ENCODE measurements at places on chromosomes 1 and 21.

- no peak for DNase-seq
These were observed 80.5 kb downstream of the HSF2BP start for GRCh38 chr21:43578677-43579303.

GRCh38 chr1:41658431-41659158 lies 174.1 kb upstream of the EDN2 start:
- no peak for DNase-seq

GRCh38 chr1:89451011-89451410 lies 73.6 kb upstream of the LRRC8B start:
- peak; percentile 38 for DNase-seq

GRCh38 chr1:231903586-231904081 lies 277.0 kb downstream of the DISC1 start:
- no peak for DNase-seq

DNA sequence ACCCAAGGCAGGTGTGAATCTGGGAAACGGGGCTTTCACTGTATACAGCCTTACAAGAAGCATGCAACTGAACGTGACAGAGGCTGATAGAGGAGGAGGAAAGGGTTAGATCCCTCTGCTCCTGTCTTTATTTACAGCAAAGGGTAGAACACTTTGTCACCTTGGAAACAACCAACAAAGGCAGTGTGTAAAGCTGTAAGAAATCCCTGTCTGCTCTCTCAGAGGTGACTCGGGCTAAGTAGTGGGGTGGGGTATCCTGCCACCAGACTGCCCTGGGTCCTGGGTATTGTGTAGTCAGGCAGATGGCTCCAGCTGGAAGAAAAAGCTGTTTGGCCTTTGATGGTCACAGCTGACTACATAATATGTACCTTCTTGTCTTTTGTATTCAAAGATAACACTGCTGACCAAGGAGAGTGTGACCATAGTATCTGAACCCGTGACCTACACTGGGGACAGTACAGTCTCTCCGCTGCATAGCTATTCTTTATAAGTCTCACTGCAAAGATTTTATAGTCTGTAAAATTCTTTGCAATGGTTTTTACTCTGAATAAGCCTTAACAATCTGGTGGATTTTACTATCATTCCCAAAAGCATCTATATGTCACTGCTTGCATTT lies 22.1 kb upstream of the POU2F1 start:
- no peak for DNase-seq

DNA sequence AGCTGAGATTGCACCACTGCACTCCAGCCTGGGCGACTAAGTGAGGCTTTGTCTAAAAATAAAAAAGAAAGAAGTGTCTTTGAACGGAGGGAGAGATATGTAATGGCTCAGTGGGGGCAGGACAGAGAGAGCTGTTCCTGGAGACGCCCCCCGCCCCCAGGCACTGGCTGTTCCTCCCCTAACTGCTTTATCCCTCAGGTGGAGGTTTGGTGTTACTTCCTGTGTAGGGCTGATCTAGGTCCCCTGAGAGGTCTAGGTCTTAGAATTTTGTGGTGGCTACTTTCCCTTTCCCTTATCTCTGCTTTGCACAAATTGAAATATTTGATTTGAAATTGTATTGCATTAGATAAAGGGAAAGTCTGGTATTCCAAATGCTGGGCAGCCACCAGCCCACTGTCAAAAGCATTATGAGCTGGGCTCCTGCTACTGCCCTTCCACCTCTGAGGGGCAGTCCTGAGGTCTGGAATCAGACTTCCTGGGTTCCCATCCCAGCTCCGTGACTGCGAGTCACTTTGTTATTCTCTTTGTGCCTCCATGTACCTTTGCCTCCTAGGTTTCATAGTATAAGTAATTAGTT lies 134.8 kb upstream of the KIF26B start:
- DNase-seq, result no peak

DNA sequence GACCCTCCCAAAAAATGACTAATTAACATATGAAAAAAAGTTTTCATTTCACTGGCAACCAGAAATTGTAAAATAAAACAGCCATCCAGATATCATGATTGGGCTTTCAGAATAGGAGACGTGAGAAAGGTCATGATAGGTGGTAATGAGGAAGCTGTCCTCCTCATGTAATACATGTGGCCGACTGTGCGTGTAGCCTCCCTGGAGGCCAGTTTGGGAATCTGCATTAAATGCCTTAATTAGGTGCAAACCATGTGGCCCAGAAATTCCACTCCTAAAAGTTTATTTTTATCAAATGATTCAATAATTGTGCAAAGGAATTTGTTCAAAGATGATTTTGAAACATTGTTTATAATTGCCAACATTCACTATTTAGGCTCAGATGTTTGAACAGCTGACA lies 127.6 kb upstream of the C1orf105 start:
- no peak for DNase-seq

DNA sequence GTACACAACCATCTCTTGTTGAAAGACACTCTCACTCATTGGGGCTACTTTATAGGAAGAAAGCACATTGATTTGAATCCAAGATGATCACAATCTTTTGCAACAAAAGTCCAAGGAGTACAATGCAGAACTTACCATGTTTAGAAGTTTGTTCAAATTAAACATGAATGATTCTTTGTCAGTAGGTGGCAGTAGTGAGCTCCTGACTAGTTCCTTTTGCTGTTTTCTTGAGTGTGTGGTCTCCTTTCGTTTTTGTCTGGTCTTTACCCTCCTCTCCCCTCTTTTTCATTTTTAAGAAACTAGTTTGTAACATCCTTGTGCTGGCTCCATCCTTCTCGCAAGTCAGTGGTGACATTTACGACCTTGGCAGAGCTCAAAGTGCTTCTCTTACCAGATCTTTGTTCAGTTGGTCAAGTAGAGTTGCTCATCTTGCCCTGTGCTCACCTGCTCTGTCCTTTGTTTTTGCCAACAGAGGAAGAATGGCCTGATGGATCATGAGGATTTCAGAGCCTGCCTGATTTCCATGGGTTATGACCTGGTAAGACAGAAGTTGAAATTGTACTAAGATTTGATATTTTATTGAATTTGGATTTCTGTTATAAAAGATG lies 35.7 kb upstream of the MTR start:
- DNase-seq, result no peak

- no peak for DNase-seq
These were observed 1.9 kb downstream of the ZBTB8B start for GRCh38 chr1:32466761-32467160.

- DNase-seq, result peak; percentile 27
These were observed 887 bp downstream of the SLC19A2 start for GRCh38 chr1:169484683-169485430.

DNA sequence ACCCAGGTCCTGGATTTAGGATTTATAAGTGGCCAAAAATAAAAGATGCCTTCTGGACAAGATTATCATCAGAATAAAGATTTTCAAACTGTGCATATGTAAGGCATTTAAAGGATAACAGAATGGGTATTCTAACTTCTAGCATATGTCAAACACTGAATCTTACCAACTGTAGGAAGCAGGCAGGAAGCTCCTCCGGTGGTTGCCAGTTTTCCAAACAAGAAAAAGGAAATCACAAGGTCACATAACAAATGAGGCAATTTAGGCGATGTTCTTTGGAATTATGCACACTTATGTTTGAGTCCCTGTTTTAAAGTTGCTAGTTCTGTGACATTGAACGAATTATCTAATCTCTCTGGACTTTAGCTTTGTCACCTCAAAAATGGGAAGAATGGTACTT lies 48.9 kb downstream of the ATP6V1G3 start:
- no peak for DNase-seq

DNA sequence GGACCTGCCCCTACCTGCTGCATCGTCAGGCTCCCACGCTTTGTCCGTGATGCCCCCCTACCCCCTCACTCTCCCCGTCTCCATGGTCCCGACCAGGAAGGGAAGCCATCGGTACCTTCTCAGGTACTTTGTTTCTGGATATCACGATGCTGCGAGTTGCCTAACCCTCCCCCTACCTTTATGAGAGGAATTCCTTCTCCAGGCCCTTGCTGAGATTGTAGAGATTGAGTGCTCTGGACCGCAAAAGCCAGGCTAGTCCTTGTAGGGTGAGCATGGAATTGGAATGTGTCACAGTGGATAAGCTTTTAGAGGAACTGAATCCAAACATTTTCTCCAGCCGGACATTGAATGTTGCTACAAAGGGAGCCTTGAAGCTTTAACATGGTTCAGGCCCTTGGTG lies 8.9 kb downstream of the SPATA46 start:
- DNase-seq, result no peak

DNA sequence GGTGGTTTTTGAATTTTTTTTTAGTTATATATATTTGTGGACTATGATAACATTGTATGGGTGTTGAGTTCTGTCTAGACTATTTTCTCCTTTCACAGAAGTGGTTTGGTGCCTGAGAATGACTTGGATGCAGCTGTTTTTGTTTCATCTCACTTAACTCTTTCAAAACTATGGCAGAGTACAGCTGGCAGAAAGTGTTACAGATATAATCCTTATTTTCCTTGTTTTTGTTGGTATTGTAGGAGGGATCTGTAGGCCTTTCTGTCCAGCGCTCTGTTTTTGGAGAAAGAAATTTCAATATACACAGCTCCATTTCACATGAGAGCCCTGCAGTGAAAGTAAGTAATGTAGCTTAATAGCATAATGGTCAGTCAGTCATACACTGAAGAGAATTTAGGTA lies 13.1 kb downstream of the CDC7 start:
- DNase-seq, result no peak

GRCh38 chr21:21559285-21560045 lies 561.3 kb downstream of the NCAM2 start:
- no peak for DNase-seq

DNA sequence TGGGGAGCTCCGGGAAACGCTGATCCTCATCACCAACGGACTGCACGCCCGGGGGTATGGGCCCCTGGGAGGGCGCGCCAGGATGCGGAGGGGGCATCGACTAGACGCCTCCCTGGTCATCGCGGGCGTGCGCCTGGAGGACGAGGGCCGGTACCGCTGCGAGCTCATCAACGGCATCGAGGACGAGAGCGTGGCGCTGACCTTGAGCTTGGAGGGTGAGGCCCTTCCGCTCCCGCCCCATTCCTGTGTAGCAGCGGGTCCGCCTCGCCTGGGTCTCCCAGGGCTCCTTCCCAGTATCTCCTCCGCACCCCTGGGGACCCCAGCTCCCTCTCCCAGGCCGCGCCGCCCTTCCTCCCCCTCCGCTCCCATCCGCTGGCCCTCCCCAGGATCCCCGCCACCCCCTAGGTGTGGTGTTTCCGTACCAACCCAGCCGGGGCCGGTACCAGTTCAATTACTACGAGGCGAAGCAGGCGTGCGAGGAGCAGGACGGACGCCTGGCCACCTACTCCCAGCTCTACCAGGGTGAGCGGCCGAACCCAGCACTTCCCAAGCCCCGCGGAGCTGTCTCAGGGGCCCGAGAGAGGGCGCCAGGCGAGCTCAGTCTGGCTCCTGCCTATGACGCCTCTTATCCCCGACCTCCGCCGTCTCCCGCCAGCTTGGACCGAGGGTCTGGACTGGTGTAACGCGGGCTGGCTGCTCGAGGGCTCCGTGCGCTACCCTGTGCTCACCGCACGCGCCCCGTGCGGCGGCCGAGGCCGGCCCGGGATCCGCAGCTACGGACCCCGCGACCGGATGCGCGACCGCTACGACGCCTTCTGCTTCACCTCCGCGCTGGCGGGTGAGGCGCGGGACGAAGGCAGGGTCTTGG lies 5.0 kb downstream of the HAPLN2 start:
- peak; percentile 47 for DNase-seq

- DNase-seq, result no peak
These were observed 39.6 kb downstream of the ALG6 start for GRCh38 chr1:63407002-63407401.

DNA sequence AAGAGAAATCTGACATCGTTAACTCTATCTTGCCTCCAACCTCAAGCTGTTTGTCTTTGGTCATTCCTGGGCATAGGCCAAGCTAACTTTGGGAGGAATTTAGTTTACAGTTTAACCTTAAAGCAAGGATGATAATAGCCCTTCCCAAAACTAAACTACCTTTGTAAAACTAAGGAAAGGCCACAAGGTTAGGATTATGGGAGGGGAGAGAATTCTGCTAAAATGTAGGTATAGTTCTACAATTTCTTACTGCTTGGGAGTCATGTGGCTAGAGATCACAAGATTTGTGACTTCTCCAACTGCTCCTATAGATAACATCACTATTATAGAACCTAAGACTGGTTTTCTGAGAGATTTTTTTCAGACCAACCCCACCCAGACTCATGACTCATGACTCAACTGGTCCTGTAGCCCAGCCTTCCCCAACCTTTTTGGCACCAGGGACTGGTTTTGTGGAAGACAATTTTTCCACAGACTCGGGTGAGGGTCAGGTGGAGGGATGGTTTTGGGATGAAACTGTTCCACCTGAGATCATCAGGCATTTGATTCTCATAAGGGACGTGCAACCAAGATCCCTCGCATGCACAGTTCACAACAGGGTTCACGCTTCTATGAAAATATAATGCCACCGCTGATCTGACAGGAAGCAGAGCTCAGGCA lies 70.7 kb upstream of the MUTYH start:
- no peak for DNase-seq

DNA sequence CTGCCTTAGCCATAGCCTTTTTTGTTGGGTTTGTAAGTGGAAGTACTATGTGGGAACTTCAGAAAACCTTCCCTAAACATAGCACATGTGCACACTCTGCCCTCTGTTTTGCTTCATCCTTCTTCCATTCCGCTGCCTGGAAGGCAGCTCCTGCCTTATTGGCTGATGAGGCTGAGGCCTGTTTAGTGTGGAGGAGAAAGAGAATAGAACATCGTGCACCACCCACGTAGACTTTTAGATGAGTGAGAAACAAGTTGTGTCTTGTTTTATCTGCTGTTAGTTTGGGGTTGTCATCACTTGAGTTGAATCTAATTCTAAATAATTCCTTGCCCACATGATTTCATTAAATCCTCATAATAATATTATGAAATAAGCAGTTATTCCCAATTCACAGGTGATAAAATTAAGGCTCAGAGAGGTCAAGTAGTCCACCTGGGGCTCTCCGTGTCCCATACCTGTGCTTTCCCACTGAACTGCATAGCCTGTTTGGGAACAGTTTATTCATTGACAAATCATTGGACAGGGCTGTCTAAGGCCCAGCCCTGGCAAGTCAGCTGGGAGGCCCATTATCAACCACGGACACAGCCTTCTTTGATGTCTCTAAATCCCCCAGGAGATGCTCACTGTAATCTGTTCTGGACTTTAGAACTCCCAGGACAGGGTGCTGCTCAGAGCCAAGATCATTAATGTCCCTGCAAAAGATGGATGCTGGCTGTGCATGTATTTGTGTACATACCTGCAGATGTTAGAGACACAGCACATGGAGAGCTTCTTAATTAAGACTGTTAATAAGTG lies 93.0 kb downstream of the ABCA4 start:
- no peak for DNase-seq

GRCh38 chr21:45862543-45863207 lies 118.9 kb upstream of the COL6A1 start:
- DNase-seq, result no peak
